GM12865 (cell line): ENCODE measurements at places on chromosomes 7 and 10.

- DNase-seq = no peak
These were observed 227.5 kb downstream of the WDR11 start for GRCh38 chr10:121078672-121079102.

GRCh38 chr7:8109196-8110022, 140.8 kb downstream of the GLCCI1 start:
- no peak for DNase-seq

GRCh38 chr7:41010418-41010817, 692.5 kb downstream of the INHBA start:
- no peak for DNase-seq

- DNase-seq = no peak
These were observed 30.3 kb downstream of the CYP26A1 start for GRCh38 chr10:93103953-93104352.

GRCh38 chr7:134327896-134328295, 11.2 kb upstream of the SLC35B4 start:
- DNase-seq = peak; percentile 83
